Activated CD4-positive, alpha-beta T cell treated with anti-CD3 and anti-CD28 coated beads, Interleukin-2, amount 10 ng/mL, durations not matched to agents 7 days and 5 days (primary cell): ENCODE measurements at places on chromosomes 3 and 15. TPM values are rescaled to one million over a fixed set of nuclear protein-coding genes. Genes with fewer than 3 reads are reported as not detected.

DNA sequence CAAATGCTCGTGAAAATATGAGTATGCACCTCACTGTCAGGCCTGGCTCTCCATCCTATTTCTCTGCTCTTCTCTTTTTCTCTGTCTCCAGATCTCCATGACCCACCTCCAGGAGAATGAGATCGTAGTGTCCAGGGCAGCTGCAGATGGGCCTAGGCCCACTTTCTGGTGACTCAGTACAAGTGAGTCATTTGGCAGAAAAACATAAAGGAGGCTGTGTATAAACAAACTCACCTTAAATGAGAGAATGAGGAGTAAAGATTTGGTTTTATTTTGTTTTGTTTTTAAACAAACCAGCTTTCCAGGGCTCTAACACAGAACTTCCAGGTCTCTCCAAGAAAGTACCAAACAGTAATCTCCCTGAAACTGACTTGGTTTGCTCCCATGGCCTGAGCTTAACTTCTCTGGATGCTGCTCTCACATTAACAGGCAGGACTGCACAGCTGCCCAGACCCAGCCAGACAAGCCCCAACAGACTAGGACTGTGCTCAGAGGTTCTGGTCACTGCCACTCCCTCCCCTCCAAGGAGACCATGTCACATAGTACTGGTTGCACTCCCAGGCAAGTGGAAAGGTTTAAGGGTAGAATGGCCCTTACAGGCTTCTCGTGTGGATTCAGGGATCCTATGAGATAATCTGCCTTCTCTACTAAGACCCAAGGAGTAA, 1.5 kb upstream of the HEG1 start:
- DNase-seq, result no peak
- H3K4me3 ChIP-seq, result no peak overlapping the region
- H3K27me3 ChIP-seq, result peaks cover 44% of the 10 kb centered on the region
- H3K27ac ChIP-seq, result no peak overlapping the region
- peaks cover 33% of the 10 kb centered on the region for H3K4me1 ChIP-seq
- H3K36me3 ChIP-seq, result peaks cover 7% of the 10 kb centered on the region

DNA sequence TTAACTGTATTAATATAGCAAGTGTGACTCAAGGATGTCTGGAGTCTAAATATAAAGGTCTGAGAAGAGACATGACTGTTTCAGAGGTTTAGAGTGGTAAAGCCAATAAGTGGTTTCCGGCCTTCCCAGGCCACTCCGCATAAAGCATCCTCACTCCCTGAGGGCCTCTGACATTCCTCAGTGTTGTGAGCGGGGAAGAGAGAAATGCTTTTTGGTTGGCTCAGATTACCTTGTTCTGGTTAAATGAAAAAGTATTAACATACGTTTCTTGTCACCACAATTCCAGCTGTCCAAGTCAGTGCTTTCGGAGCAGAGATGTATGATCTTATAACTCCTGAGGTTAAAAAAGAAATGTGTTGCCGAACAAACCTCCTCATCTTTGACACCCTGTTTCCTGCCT, 103.8 kb downstream of the RBMS3 start:
- no peaks in the 10 kb centered on the region for H3K27me3 ChIP-seq
- peaks cover 2% of the 10 kb centered on the region for H3K4me1 ChIP-seq
- H3K36me3 ChIP-seq, result no peaks in the 10 kb centered on the region
- DNase-seq, result no peak
- H3K4me3 ChIP-seq, result no peak overlapping the region

Gene AQP9
- total RNA-seq, result not detected

DNA sequence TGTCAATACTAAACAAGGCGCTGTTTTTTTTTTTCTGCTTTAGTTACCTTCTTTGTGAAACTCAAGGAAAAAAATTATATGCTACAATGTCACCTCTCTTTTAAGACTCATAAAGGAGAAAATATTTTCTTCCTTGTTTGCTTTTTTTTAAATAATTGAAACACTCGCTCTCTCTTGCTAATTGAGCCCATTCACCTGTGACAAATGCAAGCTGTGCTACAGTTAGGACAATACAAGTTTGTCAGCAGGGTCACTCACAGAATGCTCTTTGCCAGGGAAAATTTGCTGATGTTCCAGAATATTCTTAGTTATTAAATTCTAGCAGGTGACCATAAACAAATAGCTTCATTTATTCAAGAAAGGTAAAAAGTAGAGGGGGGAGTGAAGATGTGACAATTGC, 375.9 kb upstream of the DPPA4 start:
- H3K4me1 ChIP-seq, result no peaks in the 10 kb centered on the region
- H3K36me3 ChIP-seq, result no peaks in the 10 kb centered on the region
- H3K27me3 ChIP-seq, result peaks cover 11% of the 10 kb centered on the region
- no peak for DNase-seq

DNA sequence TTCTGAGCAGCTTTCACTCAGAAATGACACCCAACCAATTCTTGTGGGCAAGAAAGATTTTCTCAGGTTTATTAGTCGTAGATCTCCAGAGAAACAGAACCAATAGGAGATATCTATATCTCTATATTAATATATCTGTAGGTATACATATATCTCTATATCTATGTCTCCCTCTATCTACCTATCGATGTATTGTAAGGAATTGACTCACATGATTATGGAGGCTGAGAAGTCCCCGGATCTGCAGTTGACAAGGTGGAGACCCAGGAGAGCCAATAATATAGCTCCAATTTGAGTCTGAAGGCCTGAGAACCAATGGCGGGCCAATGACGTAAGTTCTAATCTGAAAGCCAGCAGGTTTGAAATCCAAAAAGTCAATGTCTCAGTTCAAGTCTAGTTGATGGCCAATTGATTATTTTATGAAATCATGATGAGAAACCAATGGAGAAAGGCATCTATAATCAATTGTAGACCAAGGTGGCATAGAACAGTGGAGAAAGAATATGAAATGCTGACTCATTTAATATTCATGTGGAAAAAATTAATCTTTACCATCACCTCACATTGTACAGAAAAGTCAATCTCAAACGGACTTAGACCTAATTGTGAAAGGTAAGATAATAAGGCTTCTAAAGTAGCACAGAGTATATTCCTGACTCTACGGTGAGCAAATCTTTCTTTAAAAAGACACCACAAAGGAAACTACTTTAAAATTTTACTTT, 65.6 kb upstream of the CHRNA7 start:
- H3K27me3 ChIP-seq, result peaks cover 17% of the 10 kb centered on the region
- H3K36me3 ChIP-seq, result no peaks in the 10 kb centered on the region
- H3K4me1 ChIP-seq, result no peaks in the 10 kb centered on the region
- no peak overlapping the region for H3K27ac ChIP-seq
- no peak overlapping the region for H3K4me3 ChIP-seq
- no peak for DNase-seq

- no peak overlapping the region for H3K4me3 ChIP-seq
- DNase-seq, result no peak
- no peaks in the 10 kb centered on the region for H3K27me3 ChIP-seq
- peaks cover 31% of the 10 kb centered on the region for H3K4me1 ChIP-seq
Observed at GRCh38 chr3:49670940-49671290, 3.2 kb upstream of the APEH start.

Gene AADACL2
- total RNA-seq, result not detected

GRCh38 chr15:60720086-60720485, 241.1 kb upstream of the ICE2 start:
- H3K4me1 ChIP-seq, result peaks cover 38% of the 10 kb centered on the region
- peaks cover 4% of the 10 kb centered on the region for H3K36me3 ChIP-seq
- H3K27me3 ChIP-seq, result peaks cover 8% of the 10 kb centered on the region

Gene A4GNT
- not detected for total RNA-seq

DNA sequence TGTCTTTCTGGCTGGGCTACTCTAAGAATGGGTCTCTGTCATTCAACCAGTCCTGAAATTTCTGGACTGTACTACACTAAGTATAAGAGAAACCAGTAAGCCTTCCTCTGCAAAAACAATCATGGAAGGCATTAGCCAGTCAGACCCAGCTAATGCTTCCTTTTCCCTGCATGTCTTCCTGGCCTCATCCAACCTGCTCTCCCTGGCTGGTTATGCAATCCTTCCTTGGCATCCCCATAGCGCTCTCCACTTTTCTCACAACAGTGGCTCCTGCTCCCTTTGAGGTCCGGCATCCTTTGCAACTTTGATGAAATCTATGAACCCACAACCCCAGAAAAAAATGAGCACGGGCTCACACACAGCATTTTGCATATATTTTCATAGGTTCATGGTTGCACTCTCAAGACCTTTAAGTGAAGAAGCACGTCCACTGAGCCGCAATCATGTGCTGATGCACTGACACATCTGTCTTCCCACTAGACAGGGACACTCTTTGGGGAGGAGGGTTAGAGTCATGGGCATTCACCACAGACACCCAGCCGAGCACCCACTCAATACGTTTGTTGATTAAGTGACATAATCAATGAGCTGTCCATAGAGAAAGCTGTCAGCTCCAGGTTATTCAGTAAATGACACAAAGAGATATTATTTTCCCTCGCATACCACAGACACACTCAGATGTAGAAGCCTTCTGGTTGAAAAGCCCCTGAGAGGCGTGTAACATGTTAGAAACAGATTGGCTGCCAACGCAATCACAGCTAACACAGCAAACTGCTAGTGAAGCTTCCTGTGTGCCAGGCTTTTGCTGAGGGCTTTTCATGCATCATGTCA, 66.7 kb downstream of the PLD1 start:
- peaks cover 4% of the 10 kb centered on the region for H3K27me3 ChIP-seq
- no peak overlapping the region for H3K27ac ChIP-seq
- H3K4me3 ChIP-seq, result no peak overlapping the region
- no peak for DNase-seq

Gene ADCY5
- not detected for total RNA-seq

GRCh38 chr3:58698246-58698645, 31.7 kb upstream of the FAM3D start:
- H3K36me3 ChIP-seq, result peaks cover 3% of the 10 kb centered on the region
- H3K4me1 ChIP-seq, result peaks cover 27% of the 10 kb centered on the region
- no peak for DNase-seq
- no peak overlapping the region for H3K4me3 ChIP-seq
- no peak overlapping the region for H3K27ac ChIP-seq
- H3K27me3 ChIP-seq, result no peaks in the 10 kb centered on the region

Gene ALG1L2
- 0.42 TPM for total RNA-seq

Gene NR2E3
- total RNA-seq, result not detected

Gene ROPN1B
- not detected for total RNA-seq

Gene SPATA16
- total RNA-seq, result not detected

Gene ALDH1L1
- total RNA-seq, result not detected

Gene NEIL1
- total RNA-seq, result 2.2 TPM
